C1 segment of cervical spinal cord (tissue), 14 donors: ENCODE measurements at places on chromosomes 1 and 21.

- DNase-seq = no peak
Measured at GRCh38 chr1:223732993-223733798, 20.9 kb downstream of the CAPN2 start.

- DNase-seq = no peak
Measured at GRCh38 chr21:14766241-14766640, 220.1 kb upstream of the SAMSN1 start.

DNA sequence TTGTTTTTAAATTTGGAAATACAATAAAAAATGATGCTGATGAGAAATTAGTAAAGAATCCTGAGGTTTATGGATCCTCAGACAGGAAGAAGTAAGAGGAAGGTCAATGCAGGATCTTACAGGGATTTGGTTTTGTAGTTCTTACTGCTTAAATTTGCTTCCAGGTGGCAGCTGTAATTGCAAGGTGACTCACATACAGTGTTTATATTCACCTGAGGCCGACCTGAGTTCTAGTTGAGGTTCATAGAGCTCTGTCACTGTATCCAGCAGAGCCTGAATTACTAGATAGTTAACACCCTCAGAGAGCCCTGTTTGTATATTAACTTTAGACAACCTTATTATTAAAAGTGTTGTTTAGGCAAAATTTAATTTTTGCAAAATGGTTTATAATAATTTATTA is 1.4 kb upstream of the WDR26 start:
- no peak for DNase-seq

- no peak for DNase-seq
Measured at GRCh38 chr1:199698222-199698621, 329.3 kb upstream of the NR5A2 start.

GRCh38 chr1:161080441-161081405 is 8.6 kb downstream of the NECTIN4 start:
- DNase-seq = no peak

DNA sequence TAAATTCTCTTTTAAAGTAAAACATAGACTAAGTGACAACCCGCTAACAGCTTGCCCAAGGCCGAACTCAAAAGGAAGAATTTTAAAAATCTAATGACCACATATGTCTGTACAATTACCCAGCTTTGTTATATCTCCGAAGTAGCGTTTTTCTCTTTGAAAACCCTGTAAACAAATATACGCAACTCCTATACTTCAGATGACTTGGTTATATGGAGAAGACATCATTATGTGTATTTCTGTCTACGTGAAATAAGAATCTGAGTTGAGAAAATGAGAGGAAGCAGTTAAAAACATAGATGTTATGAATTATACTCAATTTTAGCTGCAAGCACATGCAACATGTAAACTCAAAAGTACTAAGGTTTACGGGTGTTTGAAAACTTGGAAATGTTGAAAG is 2.0 kb downstream of the PBX1 start:
- no peak for DNase-seq

- DNase-seq = no peak
Measured at GRCh38 chr21:35476621-35477395, 427.7 kb upstream of the RUNX1 start.

- DNase-seq = no peak
Measured at GRCh38 chr1:223824712-223825111, 21.0 kb downstream of the TP53BP2 start.

GRCh38 chr1:168150283-168150682 is 13.6 kb upstream of the GPR161 start:
- no peak for DNase-seq

DNA sequence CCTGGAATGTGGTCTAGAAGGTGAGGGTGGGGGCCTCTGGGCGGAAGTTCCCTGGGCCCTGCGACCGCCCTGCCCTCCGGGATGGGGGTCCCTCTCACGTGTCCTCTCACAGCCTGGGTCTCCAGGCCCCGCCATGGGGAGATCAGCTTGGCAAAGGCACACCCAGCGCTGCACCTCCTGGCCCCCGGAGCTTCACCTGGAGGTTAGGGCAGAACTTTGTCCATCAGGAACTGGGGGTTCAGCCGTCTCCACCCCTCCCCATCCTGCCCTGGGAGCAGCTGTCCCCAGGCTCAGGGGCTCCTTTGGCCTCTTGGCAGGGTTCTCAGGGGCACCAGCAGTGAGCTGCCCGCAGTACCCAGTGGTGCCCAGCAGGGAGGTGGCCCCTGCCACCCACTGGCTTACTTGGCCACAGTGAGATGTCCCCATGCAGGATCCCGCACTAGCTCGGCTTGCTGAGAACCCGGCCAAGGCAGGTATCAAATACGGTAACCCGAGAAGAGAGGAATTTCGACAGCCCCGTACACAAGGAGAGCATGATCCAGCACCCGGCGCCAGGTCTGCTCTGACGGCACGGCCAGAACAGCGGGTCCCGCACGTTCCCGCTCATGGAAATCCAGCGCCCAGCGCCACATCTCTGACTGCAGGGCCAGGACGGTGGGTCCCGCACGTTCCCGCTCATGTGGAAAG is 36.7 kb downstream of the RRP1 start:
- no peak for DNase-seq
